ENCODE measurements at places on chromosomes 7 and 10.

GRCh38 chr10:22606164-22606614, 108.2 kb downstream of the PIP4K2A start:
- DNase-seq, result no peak

- peak; percentile 15 for DNase-seq
Observed at GRCh38 chr10:110919971-110920881, 822 bp downstream of the SHOC2 start.

DNA sequence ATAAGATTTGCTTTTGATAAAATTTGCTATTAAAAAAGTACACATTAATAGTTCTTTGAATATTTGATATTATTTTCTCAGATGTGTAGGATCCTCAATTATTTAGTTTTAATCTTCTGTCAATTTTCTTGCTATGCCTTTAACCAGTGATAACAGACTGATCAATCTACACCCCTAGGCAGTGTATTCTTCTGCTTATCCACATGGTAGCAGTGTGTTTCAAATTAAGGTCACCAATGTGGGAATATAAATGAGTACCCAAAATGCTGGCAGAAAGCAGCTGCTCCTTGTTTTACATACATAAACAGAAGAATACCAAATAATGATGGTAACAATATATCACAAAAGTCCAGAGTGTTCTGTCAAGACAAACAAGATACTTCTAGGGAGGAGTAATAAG, 87.0 kb downstream of the SKAP2 start:
- DNase-seq, result no peak

GRCh38 chr7:157397731-157398691, 61.2 kb downstream of the DNAJB6 start:
- peak; percentile 88 for DNase-seq

- peak; percentile 38 for DNase-seq
Observed at GRCh38 chr7:144854839-144855424, 19.1 kb upstream of the TPK1 start.

- DNase-seq, result no peak
Observed at GRCh38 chr10:101140084-101140949, 9.2 kb downstream of the TLX1 start.

- DNase-seq, result peak; percentile 66
Observed at GRCh38 chr7:26156451-26157420, 4.7 kb downstream of the NFE2L3 start.

- DNase-seq, result no peak
Observed at GRCh38 chr10:107022600-107023354, 141.7 kb downstream of the SORCS1 start.

GRCh38 chr10:53697038-53697437, 924.5 kb upstream of the MBL2 start:
- DNase-seq, result no peak

DNA sequence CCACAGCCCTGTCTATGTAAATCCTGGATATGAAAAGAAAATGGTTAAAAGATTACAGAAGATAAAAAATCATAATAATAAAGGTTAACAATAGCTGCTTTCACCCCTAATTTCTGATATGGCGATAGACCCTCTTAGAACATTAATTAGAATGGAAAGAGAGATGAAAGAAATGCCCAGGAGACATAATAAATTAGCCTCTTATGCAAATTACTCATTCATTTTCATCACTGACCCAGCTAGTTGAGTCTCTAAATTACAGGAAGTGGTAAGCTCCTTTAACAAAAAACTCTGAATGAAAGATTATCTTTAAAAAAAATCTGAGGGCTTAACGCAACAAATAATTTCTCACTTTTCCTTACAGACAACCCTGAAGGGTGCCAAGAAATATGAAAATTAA, 12.4 kb downstream of the GFRA1 start:
- no peak for DNase-seq

DNA sequence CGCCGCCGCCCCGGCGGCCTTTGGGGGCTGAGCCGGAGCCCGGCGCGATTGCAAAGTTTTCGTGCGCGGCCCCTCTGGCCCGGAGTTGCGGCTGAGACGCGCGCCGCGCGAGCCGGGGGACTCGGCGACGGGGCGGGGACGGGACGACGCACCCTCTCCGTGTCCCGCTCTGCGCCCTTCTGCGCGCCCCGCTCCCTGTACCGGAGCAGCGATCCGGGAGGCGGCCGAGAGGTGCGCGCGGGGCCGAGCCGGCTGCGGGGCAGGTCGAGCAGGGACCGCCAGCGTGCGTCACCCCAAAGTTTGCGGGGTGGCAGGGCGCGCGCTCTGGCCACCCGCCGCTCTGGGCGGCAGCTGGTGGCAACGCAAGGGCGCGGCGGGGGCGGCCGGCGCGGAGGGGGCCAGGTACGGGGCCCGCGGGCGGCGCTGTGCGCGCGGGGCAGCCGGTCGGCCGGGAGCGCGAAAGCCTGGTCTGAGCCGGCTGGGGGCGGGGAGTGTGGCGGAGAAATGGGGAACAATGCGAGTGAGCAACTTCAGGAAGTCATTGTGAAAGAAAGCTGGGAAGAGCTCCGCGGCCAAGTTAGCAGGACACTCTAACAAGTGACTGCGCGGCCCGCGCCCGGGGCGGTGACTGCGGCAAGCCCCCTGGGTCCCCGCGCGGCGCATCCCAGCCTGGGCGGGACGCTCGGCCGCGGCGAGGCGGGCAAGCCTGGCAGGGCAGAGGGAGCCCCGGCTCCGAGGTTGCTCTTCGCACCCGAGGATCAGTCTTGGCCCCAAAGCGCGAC, at the start of gene IKZF1:
IKZF1 (plus strand) TSS at position 588 of the 782 bp plus-strand sequence. CDS start 14,346 bp downstream, outside the sequence.
- DNase-seq, result peak; percentile 23

DNA sequence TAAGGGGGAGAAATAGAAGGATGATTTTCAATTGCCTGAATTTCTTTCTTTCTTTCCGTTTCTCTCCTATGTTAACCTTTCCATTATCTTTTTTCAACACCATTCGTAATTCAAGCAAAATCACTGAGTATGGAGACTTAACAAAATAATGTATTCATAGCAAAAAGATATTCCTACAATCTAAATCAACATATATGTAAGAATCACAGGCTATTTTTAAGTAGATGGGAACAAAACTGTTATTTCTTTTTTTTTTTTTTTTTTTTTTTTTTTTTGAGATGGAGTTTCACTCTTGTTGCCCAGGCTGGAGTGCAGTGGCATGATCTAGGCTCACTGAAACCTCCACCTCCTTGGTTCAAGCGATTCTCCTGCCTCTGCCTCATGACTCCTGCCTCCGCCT, 27.2 kb upstream of the JMJD1C start:
- DNase-seq, result no peak

GRCh38 chr7:128020159-128020558, 11.1 kb downstream of the LRRC4 start:
- DNase-seq, result no peak

GRCh38 chr7:130180571-130181262, 24.5 kb downstream of the TMEM209 start:
- no peak for DNase-seq

- DNase-seq, result no peak
Observed at GRCh38 chr7:150566123-150566522, 1.1 kb upstream of the GIMAP4 start.

GRCh38 chr10:11215471-11215870, 197.8 kb downstream of the CELF2 start:
- no peak for DNase-seq

DNA sequence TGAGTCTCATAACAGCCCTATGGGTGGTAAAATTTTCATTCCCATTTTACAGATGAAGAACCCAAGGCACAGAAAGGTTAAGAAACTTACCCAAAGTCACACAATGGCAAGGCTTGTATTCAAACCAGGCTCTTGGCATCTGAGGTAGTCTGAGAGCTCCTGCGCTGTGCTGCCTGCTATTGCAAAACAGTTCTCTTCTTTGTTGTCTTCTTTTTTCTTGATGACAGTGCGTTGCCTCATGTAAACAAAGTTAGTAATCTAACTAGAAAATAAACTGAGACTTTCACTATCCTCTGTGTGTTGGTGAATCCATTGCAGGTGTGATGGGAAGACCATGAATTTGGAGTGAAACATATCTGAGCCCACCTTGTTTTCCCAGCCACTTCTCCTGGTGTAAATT, 240.8 kb downstream of the PTEN start:
- DNase-seq, result no peak

DNA sequence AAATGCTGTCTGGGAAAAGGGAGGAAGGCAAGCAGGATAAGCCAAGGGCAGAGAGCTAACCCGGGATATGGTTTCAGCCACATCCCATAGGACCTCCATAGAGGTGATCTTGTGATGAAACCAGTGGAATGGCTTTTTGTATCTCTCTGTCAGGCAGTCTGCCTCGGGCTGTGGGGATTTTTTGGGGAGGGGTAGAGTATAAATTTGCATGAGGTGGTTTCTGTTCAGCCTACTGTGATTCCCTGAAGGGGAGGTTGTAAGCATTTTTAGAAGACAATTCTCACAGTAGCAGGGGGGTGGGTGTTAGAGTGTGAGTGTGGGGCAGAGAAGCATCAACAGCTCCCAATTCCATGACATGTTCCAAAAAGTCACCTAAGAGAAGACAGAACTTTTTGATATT, 11.8 kb downstream of the OR9A2 start:
- DNase-seq, result no peak

GRCh38 chr7:22896917-22897316, 74.3 kb upstream of the TOMM7 start:
- DNase-seq, result no peak

GRCh38 chr10:112243713-112244112, 39.5 kb upstream of the TECTB start:
- no peak for DNase-seq

DNA sequence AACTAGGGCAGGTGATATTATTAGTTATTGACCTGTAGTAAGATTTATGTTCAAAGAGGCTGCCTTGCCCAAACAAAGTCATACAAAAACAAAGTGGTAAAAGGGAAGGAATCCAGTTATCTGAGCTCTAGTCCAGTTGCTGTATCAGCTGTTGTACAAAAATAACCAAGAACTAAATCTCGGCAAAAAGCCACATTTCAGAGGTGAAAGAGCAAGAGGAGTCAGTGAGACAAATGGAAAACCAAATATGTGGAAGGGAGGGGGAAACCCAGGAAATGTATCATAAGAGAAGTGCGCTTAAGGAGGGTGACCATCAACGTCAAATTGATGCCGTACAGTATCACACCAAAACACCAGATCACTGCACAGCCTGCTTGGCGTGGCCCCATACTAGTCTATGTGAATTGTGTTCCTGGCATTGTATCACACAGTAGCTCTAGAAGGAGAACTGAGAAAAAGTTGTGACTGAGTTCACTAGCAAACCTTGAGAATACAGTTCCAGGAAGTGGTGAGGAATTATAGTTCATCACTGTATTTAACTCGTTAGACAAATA, 6.4 kb downstream of the AGBL3 start:
- no peak for DNase-seq

- peak; percentile 52 for DNase-seq
Observed at GRCh38 chr10:34341473-34341872, 473.6 kb downstream of the PARD3 start.

DNA sequence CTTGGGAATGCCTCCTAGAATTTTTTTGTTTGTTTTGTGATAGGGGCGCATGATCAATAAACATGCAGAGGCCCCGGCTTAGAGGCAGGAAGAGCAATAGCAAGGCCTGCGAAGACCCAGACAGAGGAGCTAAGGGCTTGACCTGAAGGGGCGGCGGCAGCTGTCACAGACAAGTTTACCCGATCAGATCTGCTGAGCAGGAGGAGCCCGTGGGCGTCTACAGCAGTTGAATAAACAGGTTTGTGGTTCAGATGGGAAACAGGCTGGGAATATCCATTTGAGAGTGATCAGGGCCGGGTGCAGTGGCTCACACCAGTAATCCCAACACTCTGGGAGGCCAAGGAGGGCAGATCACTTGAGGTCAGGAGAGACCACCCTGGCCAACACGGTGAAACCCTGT, 126.0 kb upstream of the CALN1 start:
- DNase-seq, result no peak

GRCh38 chr7:118346748-118347147, 122.2 kb downstream of the ANKRD7 start:
- DNase-seq, result no peak

DNA sequence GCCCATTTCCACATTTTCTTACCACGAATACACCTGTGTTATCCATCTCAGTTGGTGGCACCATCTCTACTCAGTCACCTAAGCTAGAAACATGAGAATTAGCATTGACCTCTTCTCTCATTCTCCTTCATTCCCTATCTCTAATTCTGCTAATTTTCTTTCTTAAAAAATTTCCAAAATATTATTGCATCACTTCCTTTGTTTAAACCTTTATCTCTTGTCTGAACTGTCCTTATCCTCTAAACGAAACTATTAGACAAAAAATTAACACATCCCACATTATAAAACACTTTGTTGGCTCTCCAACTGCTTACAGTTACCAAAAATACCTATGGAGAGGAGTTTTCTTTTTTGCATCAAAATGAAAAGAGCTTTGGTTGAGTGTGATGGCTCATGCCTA, 18.3 kb downstream of the TAF3 start:
- no peak for DNase-seq

GRCh38 chr7:158657189-158657746, 47.3 kb downstream of the NCAPG2 start:
- no peak for DNase-seq

DNA sequence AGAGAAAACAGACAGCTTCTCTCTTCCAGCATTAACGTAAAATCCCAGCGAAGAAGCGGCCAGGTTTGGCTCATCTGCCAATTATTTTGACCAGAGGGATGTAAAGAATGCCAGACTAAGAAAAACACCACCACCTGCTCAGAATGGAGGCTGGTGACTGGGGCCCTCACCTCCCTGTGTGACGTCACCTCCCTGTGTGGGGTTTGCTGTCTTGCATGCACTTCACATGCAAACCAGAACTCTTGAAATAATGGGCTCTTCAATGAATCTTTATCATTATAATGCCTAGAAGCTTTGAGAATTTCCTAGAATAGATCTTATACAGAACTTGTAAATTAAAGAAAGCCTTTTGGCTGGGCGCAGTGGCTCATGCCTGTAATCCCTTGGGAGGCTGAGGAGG, 101.8 kb upstream of the WAC start:
- DNase-seq, result no peak

DNA sequence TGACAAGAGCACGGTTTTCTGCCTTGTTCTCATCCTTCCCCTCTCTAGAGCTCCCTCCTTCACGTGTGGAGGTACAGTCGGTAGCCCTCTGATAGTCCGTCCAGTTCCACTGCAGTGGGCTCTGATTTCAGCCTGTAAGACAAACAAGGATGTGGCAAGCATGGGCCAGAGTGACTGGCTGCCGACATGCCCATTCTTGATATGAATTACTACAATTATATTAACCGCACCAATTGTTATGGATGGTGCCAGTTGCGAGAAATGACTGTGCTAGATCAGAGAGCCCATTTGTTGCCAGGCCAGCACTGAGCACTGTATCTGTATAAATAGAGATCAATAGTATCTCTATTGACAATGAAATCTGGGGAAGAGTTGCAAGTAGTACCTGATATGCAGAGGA, 146.6 kb downstream of the CHN2 start:
- DNase-seq, result no peak

Measured in AG20443 (cell line).